Hindlimb muscle (tissue), 1 donor: ENCODE measurements at places on chromosomes 3 and 15.

DNA sequence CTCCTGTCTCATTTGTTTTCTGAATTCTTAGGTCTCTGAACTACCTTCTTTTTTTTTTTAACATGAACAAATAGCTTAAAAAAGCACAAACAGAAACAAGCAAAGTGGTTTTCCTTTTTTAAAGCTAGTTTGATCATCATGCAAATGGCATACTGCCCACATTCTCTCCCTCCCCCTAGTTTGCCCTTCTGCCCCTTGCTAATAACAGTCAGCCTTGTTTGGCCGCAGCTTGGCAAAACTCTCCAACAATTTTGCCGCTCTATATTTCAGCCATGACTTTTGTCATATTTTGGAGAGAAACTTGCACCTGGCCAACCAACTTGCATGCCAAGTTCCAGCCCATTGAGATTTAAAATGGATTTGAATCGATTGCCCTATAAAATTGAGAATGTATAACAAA lies 666.0 kb upstream of the NR2F2 start:
- no peak for DNase-seq

- no peak for DNase-seq
These were observed 34.8 kb downstream of the CCDC80 start for GRCh38 chr3:112606098-112606497.

DNA sequence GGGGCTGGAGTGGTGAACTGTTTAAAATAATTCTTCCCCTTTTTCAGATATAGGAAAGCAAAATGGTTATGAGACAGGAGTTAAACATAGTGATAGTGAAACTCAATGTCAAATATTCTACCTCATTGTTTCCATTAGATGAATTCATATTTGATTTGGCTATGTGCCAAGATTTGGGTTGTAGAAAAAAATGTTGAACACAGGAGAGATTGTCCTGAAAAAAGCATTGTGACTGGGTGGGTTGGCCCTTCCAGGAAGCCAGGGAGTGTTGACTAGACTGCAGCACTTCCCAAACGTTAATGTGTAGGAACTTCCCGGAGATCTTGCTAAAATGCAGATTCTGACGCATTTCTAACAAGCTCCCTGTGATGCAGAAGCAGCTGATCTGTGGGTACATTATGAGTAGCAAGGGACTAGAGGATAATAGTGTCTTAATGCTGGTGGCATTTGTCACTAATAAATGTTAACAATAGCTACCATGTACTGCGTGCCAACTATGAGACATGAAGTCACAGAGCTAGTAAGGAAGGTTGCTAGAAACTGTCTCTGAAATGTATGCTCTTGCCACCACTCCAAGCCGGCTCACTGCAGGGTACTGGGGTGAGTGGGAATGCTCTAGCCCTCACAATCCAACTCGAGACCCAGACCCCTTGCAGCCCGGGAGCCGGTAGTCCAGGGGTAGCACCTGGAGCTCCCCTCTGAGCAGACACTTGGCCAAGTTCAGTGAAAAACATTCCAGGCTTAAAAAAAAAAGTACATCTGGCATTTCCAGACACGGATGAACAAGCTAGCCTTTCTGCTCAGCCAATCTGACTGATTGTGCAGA lies 120.6 kb downstream of the CD47 start:
- no peak for DNase-seq

- DNase-seq, result no peak
These were observed 612.8 kb downstream of the MCTP2 start for GRCh38 chr15:94844198-94844537.

DNA sequence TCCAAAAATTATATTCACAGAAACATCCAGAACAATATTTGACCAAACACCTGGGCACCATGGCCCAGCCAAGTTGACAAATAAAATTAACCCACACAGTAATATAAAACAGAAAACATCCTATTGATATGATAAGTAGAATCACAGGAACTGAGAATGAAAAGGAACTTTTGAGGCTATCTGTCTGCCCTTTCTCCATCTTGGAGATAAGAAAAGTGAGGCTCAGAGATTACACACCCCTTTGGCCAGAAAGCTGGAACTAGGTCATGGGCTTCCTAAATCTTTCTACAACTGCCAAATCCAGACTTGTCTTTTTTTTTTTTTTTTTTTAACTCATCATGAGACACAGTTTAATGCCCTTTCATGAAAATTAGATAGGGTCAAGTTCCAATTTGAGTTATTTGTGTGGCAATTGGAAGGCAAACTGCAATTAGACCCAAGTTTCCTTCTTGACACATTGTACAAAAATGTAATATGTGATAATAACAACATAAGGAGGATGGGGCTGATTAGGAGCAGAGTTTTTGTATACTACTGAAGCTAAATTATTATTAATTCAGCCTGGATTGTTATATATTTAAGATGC lies 137.2 kb downstream of the RPL22L1 start:
- DNase-seq, result no peak

GRCh38 chr3:139586420-139587017 lies 47.0 kb upstream of the RBP1 start:
- no peak for DNase-seq

- no peak for DNase-seq
These were observed 19.2 kb upstream of the KPNA1 start for GRCh38 chr3:122533931-122534334.

GRCh38 chr3:41411065-41411464 lies 211.8 kb downstream of the CTNNB1 start:
- no peak for DNase-seq

DNA sequence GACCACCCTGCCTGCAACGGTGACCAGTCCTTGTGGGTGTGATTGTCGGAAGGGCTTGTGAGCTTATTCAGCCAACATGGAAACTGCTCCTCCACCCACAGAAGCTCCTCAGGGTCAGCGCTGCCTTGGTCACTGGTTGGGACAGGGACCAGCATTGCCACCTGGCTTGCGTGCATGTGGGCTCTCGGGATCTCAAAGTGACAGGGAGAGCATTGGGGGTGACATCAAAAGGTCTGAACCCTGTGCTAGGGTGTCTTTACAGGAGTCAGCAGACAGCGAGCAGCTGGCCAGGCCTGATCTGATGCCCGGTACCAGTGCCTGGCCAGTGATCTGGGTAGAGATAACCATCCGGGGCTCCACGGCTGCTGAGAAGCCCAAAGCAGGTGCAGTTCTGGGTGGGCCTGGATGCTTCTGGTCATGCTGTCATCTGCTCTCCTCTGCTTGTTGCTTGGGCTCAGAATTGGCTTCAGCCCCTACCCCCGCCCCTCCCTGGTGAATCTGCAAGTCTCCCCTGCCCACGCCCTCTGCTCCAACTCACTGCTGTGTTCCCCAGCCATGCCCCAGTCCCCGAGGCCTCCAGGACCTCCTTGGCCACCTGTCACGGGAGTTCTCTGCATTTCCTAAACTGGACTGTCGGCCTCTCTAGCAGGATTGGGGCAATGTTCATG lies 134.8 kb downstream of the NSMCE3 start:
- DNase-seq, result no peak

DNA sequence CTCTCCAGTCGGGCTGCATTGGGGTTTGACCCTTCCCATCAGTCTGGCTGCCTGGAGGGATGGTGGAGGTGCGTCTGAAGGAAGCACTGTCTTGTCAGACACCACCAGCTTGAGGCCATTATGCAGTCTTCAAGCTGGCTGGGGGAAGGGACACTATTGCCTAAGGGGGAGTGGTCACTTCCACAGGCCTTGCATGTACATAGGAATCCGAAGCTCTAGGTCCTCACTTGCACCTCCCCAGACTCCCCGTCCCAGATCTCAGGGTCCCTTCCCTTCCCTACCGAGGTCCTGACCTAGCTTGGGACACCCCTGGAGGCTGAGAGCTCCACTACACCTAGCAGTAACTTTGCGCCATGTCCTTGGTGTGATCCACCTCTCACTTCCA lies 48.6 kb upstream of the KLF13 start:
- no peak for DNase-seq

DNA sequence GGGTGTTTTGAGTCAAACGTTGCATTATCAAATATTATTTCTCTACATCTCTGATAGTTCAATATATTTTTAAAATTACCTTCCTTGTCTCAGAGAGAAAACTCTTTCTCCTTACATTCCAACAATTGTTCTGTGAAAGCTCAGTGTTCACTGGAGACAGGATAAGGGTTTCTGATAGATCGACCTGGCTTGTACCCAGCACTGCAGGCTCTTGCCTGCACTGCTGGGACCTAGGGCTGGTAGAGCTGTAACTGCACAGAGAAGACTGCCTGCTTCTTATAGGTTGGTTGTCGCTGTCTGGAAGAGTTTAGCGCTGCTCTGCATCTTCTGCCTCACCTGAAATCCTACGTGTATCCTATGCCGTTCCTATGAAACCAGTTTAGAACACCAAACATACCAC lies 249.9 kb upstream of the LRTM1 start:
- DNase-seq, result no peak

DNA sequence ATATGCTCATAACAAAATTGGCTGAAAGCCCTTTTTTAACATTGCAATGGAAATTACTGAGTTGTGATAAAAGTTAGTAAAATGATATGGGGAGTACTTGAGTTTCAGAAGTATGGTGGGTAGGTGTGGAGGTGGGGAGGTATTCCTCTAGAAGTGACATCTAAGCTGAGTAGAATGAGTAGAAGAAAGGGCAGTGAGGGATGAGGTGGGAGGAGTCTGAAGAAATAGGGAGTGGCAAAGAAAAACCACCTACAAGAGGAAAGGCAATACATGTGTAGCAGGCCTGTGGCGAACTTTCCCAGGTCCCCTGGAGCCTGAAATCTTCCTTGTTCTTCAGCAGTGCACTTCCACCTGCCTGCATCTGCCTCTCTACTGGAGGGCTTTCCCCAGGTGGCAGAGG lies 52.8 kb upstream of the DIPK2A start:
- DNase-seq, result no peak

DNA sequence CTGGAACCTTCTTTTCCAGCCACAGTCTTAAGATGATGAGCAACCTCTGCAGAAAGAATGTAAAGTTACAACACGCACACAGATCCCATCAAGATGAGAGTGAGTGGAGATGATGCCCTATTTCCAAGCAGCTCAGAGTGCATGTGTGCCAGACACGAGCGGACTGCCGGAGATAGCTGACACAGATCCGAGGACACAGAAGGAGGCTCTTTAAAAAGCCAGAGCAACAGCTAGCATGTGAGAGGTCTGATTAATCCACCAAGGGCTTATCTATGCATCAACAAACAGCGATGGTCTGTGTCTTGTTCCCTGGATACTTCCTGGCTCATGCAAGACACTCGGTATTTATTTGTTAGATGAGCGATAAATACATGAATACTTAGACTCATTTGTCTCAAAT lies 128.6 kb upstream of the DLG1 start:
- no peak for DNase-seq

DNA sequence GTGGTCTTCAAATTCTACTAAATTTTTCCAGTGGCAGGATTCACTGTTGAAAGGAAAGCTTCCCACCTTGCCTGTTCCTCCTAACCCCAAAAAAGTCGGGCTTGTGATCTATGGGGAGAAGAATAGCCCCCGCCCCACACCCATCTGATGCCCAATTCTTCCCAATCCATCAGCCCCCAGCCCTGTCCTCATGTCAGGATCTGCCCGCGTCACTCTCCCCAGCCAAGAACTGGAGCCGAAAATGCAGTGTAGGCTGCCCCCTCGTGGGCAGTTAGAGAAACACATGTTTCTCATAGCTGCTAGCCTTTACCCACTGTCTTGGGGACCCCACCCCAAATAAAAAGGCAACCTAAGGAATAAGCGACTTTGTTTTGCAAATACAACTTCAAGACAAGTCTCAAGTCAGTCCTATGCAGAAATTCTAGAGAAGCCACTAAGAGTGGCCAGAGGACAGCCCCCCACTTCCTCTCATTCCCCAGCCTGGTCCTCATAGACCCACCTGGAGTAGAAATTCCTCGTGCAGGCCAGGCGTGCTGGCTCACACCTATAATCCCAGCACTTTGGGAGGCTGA lies 13.0 kb upstream of the CSK start:
- DNase-seq, result peak; percentile 54

GRCh38 chr3:161371441-161372320 lies at the start of gene SPTSSB:
SPTSSB (minus strand) TSS chr3:161371517; CDS start chr3:161346323, 25,194 bp downstream.
- peak; percentile 9 for DNase-seq

DNA sequence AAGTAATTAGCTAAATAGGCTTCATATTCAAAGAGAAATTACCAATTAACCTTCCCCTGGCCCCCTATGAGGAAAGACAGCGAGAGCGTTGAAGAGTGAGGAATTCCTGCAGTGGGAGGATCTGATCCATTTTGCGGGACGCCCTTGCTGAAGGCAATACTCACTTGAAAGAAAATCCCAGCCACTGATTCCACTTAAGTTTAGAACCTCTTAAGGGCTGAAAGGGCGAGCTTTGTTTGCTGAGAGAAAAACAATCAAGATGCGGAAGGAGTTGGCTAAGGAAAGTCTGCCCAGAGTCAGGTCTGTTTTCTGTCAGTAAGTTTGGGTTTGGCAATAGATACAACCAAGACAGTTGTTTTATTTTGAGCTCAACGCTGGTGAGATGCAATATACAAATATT lies 102.8 kb upstream of the GBE1 start:
- DNase-seq, result no peak

DNA sequence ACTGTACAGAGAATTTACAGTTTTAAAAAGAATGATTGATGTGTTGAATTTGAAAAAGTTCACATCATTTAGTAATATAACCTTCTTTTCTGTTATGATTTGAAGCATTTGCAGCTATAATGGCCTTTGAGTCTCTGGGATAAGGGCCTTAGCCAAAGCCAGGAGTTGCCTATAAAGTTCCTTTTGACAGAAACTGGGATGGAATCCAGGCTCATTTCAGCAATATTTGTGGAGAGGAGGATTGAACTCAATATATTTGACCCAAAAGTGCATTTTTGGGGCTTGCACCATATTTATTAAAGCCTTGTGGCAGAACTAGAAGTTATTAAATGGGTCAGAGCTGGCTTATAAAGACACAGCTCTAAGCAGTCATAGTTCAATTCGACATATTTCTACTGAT lies 348.7 kb upstream of the EPHA3 start:
- DNase-seq, result no peak

- DNase-seq, result no peak
These were observed 84.8 kb downstream of the COL6A5 start for GRCh38 chr3:130430266-130430665.

- peak; percentile 75 for DNase-seq
These were observed 6.3 kb downstream of the RPP25 start for GRCh38 chr15:74950078-74950908.

GRCh38 chr3:112459750-112460149 lies 39.5 kb downstream of the BTLA start:
- DNase-seq, result no peak

- DNase-seq, result no peak
These were observed 138.2 kb upstream of the IL12A start for GRCh38 chr3:159850481-159850880.

DNA sequence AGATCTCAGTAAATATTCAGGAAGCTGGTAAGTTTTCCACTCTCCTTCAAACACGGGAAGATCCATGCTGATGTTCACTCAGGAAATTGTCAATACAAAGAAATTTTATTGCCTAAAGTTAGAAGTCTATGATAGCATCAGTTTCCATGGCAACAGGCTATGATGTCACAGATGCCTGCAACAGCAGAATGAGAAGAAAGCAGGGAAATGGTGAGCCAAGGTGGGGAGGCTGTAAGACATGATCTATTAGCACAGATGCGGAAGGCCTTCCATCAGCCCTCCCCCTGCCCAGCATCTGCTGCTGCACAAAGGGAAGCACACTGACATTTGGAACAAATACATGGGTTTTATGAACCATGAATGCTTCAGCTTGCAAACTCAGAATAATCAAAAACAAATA lies 28.6 kb downstream of the EPHB1 start:
- DNase-seq, result no peak

DNA sequence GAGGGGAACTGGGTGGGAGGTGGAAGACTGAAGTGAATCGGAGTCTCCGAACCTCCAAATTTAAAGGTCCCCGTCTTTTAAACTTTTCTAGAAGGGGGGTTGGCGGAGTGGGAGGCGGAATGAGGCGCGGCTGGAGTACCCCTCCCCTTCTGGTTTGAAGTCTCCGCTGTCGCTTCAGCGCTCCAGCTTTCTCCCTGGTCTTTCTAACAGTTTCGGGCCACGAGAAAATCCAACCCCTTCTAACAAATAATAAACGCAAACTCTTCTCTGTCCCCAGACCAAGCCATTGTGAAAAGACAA lies 2.5 kb upstream of the MECOM start:
- no peak for DNase-seq
